Neuronal stem cell (in vitro differentiated cells): ENCODE measurements at places on chromosomes 12 and 14.

DNA sequence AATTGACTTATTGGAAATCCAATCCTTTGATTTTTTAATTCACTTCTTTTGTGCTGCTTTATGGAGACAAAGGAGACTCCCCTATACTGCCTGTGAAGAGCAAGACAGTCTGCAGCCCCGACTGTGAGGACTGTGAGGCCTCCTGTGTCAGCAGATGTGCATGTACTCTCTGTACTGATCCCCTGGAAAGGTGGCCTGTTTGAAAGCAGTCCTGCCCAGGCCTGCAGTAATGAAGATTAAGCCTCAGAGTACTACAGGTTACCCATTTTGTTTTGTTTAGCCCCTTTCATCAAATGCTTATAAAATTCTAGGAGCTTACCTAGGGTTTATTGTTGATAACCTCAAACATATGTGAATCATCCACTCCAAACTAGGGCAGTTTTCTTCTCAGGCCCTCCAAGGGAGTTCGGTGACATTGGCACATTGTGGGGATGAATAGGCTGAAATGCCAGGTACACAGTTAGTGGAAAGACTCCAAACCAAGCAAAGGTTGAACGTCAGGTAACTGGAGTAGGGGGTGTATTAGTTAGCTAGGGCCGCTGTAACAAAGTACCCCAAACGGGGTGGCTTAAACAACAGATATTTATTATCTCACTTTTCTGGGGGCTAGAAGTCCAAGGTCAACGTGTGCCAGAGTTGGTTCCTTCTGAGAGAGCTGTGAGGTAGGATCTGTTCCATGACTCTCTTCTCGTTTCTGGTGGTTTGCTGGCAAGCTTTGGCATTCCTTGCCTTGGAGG is 208.7 kb upstream of the BCL2L14 start:
- DNase-seq: no peak

DNA sequence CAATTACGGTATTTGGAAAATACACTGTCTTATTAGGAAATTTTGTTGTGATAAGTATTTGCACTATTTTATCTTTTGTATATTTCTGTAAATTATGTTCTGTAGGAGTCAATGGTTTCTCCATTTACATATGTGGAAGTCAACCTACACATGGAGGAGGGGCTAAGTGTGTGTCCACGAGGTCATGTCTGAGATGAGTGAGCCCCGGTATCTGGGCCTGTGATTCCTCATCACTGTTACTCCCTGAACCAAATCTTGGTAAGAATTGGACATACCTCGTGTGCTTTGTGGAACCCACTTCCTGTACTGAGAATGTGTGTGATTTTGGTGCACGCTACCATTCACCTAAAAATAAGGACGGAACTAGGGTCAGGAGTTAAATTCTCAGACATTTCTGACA is 1105.5 kb downstream of the TMEM121 start:
- no peak for DNase-seq

DNA sequence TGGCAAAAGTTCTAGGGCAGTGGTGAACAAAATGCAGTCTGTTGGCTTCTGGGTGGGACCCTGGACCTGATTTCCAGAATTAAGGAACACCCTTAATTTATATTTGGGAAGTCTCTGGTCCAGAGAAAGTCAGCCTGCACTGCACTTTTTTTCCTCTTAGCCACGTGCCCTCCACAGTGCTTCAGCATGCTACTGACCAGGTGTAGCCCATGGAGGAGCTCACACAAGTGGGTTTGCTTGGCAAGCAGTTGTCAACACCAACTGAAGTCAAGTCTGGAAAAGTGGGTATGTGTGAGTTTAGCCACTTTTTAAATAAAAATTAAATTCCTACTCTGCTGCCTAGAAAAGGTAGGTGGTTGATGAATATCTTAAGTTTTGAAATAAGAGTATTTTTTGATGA is 111.3 kb downstream of the DAAM1 start:
- no peak for DNase-seq

GRCh38 chr12:106317406-106318082 is 15.0 kb downstream of the TCP11L2 start:
- DNase-seq: no peak

GRCh38 chr12:81297601-81298000 is 219.7 kb downstream of the ACSS3 start:
- DNase-seq: no peak

- no peak for DNase-seq
Observed at GRCh38 chr12:116126610-116127009, 150.9 kb downstream of the MED13L start.

DNA sequence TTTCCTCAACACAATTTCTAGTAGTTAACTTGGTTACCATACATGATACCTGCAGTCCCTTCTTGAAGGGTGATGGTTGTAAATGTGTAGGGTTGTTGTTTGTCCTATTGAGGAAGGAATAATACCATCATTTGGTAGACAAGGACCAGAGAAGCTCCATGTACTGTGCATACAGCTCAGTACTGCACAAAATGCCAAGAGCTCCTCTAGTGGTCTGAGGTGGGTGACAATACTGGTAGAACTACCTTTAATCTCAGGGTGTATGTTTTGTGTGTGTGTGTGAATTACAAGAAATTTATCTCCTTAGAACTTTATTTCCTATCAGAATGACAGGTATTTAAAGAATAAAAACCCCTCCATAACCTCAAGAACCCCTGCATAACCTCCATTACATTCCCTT is 575.3 kb downstream of the TMTC2 start:
- no peak for DNase-seq

GRCh38 chr12:67784831-67785230 is 136.3 kb downstream of the DYRK2 start:
- DNase-seq: no peak

DNA sequence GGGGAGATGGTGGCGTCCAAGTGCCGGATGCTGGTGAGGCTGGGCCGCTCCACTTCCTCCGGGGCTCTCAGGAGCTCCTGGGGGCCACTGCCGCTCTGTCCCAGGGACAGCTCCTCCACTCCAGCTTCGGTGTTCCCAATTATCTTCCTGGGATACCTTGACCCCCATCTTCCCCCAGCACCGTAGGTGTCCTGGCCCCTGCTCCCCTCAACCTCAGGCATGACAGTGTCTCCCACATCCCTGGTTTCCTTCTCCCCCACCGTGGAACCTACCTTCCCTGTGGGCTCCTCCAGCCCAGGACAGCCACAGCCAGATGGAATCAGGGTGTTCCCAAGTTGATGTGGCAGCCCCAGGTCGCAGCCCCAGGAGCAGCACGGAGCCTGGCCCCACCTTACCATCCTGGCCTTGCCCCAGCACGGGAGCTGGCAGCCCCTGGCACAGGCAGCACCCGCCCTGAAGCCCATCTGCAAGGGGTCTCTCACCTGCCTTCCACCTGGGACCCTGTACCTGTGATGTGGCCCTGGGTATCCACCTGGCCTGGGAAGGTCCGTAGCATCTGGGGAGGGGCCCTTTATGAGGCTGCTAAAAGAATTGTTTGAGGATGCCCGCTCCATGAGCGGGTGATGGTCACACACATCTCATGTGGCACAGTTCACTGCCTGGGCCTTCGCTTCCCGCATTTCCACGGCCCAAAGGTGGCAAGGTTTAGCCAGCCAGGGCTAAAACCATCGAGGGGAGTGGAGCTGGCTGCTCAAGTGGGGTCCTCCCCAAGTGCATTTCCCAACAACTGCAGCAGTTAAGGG is 4.1 kb downstream of the TMEM121 start:
- no peak for DNase-seq

DNA sequence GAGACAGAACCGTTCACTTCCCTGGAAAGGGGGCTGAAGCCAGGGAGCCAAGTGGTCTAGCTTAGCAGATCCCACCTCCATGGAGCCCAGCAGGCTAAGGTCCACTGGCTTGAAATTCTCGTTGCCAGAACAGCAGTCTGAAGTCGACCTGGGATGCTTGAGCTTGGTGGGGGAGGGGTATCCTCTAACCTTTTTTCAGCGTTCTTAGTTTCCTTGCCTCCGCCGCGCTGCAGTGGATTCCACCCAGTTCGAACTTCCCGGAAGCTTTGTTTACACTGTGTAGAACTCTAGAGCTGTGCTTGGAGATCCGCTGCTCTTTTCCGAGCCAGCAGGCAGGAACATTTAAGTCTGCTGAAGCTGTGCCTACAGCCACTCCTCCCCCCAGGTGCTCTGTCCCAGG is 45.2 kb upstream of the FKBP4 start:
- DNase-seq: no peak

DNA sequence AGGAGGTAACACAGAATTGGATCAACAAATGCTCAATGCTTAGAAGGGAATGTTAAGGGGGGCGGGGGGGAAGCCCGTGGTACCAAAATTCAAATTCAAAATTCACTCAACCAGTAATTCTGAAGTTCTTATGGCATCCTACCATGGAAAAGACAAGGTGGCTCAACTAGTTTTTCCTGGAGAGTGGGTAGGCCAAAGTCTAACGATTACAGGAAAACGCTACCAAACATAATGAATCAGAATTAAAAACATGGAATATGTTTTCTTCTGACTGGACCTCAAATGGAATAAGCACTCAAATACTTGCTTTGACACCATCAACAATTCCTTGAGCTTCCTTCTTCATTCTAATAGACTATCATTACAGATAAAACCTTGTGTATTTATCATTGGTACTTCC is 2.3 kb downstream of the NACA start:
- DNase-seq: no peak

GRCh38 chr14:36320897-36321381 is 502 bp upstream of the MBIP start:
- no peak for DNase-seq

- DNase-seq: peak; percentile 47
Observed at GRCh38 chr12:95446506-95446900, 27.4 kb upstream of the METAP2 start.

- DNase-seq: no peak
Observed at GRCh38 chr14:71589609-71590008, 342.6 kb upstream of the RGS6 start.

DNA sequence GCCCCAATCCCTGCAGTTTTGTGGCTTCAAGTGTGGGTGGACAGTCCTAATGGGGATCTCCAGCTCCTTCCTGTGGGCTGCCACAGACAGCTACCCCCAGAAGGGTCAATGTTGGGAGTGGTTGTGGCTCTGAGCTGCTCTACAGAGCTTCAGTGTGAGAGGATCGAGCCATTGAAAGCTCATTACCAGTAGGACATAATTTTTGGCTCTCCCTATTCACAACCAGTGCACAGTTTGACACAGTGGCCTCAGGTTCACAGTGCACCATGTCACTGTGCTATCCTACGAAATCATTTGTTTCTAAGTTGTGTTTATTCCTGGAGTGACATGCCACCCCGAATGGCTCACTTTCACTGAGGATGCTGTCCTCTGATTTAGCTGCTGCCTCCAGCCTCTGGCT is 22.8 kb downstream of the TMBIM6 start:
- DNase-seq: no peak

- no peak for DNase-seq
Observed at GRCh38 chr14:74852922-74853530, 22.9 kb downstream of the PROX2 start.

DNA sequence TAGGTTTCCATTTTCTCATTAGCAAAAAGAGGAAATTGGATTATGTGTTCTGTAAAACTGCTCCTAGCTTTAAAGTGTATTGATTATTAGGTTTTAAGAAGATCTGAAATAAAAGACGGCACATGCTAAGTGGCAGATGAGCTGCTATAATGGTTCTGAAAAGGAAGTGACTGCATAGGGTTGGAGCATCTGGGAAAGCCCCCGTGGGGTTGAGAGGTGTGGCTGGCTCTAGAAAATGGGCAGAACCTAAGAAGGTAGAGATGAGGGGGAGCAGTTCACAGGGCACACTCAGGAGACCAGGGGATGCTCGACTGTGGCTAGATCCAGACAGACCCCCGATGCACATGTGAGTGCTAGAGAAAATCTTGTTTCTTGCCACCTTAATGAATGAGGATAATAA is 1.9 kb downstream of the IFNG-AS1 start:
- no peak for DNase-seq

DNA sequence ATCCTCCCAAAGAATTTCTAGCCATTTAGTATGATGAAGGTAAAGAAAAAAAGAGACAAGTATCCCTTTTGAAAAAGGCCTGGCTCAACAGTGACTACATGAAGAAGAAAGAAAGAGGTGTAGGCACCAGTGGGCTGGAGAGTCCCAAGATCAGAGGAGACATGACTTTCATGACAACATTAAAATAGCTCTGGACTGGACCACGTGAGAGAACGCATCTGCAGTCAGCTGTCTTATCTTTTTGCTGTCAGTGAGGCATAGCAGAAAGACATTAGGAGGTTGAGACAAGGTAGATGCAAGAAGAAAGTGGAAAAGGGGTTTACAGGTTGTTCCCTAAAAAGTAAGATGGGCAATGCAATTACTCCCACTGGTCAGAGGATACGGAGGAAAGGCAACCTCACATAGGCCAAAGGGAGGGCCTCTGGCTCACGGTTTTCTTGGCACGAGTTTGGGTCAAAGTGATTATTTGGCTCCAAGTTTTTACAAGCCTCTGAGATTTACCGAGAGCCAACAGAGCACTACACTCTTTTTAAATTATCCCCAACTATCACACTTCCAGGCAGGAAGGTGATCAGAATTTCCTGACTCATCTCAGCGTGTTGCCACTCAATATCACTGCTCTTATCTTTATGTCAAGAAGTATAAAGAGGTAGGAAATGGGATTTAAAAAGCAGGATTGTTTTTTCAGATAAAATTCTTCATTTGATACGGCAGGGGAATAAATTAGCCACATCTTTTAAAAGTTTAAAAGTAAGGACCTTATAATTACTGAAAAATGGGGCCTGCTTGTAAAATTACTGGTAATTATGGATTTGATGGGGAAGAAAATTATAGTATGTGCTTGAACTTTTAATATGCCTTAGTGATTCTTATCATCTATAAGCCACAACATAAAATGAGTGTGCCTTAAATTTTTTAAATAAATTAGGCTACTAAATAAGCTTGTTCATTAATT is 29.2 kb downstream of the TMTC1 start:
- no peak for DNase-seq

DNA sequence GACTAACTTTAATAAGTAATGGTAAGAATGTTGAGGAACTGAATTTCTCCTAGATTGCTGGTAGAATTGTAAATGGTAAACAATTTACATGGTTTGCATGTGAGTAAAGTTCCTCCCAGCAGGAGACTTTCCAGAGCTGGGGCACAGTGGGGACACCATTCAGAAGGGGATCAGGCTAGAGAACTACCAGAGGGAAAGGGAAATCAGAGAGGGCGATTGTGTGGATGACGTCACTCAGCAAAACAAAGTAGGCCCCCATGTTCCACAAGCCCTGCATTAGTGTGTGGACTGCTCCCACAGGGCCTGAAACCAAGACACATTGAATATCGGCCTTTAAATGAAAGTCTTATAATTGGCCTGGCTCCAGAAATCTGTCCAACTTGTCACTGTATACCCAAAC is 9.5 kb downstream of the RNASE11 start:
- peak; percentile 35 for DNase-seq

GRCh38 chr12:92290886-92291285 is 145.2 kb upstream of the BTG1 start:
- no peak for DNase-seq
